HFFc6 (cell line): ENCODE measurements at places on chromosomes 2 and 18. TPM values are rescaled to one million over a fixed set of nuclear protein-coding genes. Genes with fewer than 3 reads are reported as not detected.
A peak's percentile ranks its signal among the peaks of the same experiment; 100 is the strongest.

The NLRC4 gene
- not detected in 3 replicates for total RNA-seq

The PLGLB1 gene
- total RNA-seq = not detected in 2 replicates

The RAB17 gene
- total RNA-seq = 0.16 to 0.56 TPM (median 0.18 TPM) in 3 replicates

The MC4R gene
- not detected in 3 replicates for total RNA-seq

The HOXD12 gene
- total RNA-seq = 0.19 TPM in 1 of 3 replicates, not detected in the others

The GALNT14 gene
- total RNA-seq = 0.57 to 1.0 TPM in 2 of 3 replicates, not detected in the other

The VIT gene
- total RNA-seq = 3.7 to 11.1 TPM (median 7.5 TPM) in 3 replicates

The RIT2 gene
- total RNA-seq = not detected in 3 replicates

The OSR1 gene
- total RNA-seq = 4.6 to 10.4 TPM (median 5.5 TPM) in 3 replicates

The CXCR4 gene
- total RNA-seq = not detected in 2 replicates

The LBH gene
- 23.2 to 94.5 TPM (median 28.9 TPM) in 3 replicates for total RNA-seq

- no peak for DNase-seq
These were observed 234.3 kb upstream of the LYPD1 start for GRCh38 chr2:132904142-132904842.

- DNase-seq = no peak
These were observed 72.7 kb downstream of the PLB1 start for GRCh38 chr2:28568533-28568932.

GRCh38 chr18:35267161-35267651, 22.8 kb downstream of the ZSCAN30 start:
- DNase-seq = no peak

DNA sequence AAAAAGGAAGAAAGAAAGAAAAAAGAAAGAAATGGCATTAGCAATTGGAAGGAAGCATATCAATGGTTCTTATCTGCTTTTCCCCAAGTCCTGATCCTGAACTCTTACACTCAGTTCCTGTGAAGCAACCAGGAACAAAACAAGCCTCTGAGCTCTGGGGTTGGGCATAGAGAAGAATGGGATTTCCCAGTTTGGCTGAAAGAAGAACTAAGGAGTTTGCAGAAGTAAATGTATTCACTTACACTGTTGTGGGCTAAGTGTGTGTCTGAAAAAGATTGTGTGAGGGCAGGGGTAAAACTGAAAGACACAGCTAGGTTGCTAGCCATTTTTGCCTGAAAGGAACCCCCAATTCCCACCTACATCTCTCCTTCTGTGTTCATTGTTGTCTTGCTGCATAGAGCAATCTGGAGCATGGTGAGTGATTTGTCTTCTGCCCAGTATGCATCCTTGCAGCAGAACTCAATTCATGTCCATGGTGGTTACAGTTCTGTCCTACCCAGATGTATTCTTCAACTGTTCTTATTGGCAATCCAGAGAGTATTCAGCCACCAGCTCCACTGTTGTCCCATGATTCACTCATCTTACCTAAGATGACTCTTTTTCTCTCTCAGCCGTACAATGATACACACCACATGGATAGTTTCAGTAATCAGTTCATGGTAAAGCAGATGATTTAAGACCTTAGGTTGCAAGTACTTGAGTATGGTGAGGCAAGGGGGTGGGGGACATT, 348.7 kb downstream of the ARHGAP15 start:
- no peak for DNase-seq

DNA sequence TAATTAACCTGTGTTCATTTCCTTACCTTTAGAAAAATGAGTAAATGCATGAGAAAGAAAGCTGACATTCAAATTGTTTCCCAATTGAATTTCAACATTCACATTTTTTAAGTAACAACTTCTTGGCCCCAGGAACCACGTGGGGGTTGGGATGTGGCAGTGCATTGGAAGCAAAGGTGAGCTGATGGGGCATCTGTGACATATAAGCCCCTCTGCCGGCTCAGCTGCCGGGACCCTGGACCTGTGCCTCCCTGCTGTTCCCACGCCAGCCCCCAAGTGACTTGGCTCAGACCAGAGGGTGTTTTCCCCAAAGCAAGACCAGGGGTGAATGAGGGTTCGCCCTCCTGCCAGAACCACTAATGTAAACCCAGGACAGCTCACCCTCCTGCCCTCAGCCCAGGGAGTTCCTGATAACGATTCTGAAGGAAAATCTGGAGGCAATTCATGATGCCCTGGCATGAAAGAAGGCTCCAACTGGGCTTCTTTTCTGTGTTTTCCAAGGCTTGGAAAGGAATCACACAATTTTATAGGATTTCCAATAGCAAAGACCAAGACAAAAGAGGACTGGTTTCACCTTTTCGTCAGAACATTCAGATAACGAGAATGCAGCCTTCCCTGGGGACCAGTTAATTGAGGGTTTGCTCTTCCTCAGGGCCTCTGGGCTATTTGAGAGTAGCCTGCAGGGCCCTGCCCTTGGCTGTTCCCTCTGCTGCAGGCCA, 193.2 kb upstream of the TWIST2 start:
- no peak for DNase-seq

GRCh38 chr2:238897911-238898311, 50.0 kb downstream of the TWIST2 start:
- DNase-seq = no peak

DNA sequence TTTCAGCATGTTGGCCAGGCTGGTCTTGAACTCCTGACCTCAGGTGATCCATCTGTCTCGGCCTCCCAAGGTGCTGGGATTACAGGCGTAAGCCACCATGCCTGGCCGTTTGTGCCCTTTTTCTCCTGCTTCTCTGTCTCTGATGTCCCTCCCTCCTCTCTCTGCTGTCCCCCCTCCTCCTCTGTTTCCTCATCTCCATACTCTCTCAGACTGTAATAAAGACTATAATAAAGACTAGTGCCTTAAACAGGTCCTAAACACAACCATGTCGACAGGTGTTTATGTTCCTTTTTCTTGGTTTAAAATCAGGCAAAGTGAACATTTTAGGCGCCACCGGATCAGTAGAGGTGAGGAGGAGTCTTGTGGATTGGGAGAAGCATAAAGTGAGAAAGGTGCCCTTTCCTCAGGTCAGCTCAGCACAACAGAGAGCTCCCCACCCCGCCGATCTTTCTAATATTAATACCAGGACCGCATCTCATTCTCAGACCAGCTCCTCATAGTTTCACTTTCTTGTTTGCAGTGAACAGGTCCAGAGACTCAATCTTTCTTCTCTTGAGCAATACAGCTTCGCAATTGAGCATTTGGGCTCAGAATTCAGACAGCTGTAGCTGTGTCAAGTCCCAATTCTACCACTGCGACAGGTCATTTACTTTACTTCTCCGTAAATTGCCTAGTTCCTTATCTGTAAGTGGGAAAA, 23.7 kb downstream of the TIMM21 start:
- DNase-seq = no peak

DNA sequence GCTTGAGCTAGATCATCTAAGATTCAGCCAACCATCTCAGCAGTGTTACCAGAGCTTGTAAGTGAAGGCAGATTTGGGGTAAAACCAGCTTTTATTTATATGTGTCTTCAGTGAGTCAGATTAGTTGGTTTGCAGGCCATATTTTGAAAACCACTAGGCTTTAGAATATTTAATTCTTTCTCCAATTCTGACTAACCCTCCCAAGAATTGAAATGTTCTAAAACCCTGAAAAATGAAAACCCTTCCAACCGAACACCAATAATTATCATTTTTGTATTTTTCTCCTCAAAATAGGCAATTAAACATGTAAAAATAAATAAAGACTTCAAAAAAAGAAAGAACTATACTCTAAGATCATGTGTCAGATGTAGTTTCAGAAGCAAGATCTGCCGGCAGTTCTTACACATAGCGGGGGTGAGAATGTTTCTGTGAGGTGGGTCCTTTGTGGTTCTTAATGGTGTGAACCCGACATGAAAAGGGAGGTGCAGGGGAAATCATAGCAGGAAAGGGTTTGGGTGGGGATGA, 14.2 kb downstream of the PLEK start:
- no peak for DNase-seq

DNA sequence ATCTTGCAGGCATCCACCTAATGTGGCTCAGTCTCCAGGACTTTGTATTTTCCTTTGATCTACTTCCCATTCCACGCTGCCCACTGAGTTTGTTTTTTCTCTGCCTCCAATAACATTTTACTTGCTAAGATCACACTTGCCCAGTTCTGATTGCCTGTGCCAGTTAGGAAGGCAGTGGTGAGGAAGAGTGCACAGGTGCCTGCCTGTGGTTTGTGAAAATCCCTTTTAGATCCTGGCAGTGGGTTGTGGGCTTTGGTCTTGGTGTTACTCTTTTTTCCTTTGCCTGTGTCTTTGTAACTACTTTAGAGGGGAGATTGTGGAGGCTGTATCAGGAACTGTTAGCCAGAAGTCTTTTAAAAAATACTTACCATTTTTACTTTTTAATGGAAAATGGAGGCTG, 36.9 kb upstream of the KCNG2 start:
- DNase-seq = no peak

DNA sequence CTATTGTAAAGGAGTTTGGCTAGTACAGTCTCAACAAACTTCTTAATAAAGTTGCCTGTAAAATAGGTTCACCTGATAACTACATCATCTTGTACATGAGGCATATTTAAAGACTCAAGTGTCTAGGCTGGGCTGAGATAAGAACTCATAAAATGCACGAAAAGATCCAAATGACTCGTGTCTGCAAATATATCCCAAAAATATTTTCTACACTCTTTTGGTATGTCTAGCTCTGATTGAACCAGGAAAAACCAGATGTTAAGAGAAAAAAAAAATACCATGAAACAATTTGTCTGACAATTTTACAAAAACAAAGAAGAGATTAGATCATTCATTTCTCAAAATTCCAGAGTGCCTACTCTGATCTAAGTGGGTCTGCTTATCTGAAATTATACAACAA, 166.9 kb upstream of the OSR1 start:
- DNase-seq = no peak

DNA sequence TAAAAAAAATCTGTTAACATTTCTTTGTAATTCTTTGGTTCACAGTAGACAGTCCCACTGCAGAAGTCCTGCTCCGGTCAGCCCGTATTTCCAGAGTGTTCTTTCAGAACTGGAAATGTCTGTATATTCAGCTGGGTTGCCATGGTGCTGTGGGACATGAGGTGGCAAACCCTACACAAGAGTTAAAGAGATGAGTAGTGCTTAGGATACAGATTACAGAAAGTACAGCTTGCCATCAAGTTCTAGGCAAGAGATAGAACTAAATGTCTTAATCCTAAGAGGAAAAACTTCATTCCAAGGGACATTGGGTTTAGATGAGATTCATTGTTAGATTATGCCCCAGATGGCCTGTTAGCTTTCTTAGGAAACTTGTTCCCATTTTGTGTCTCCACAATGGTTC, 60.1 kb downstream of the FMNL2 start:
- peak; percentile 33 for DNase-seq

- no peak for DNase-seq
These were observed 96.1 kb upstream of the PIK3C3 start for GRCh38 chr18:41858761-41859555.

- DNase-seq = peak; percentile 40
These were observed 12.0 kb upstream of the ZNF396 start for GRCh38 chr18:35389095-35389618.

DNA sequence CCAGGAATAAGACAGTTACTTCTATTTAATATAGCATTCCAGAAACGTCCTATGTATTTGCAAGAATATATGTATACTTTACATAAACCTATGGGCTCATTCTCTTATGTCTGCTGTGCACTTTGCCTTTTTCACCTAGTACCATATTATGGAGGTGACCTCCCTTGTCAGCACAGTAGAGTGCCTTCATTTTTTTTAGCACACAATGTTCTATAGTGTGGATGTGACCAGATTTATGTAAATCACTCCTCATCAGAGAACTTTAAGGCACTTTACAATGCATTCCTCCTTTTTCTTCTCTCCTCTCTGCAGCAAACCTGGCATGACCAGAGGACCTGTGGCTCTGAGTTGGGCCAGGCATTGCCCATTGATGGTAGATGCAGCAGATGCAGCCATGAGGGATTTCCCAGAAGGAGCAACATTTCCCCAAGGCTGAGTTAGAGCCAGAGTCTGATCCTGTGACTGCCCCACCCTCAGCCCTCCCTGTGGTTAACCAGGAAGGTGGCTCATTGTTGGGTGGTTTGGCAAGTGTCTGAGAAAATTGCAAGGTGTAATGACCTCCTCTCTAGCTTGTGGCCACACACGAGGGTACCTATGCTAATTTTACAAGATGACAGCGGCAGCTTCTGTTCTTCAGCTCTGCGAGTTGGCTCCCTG, 76.5 kb upstream of the DLX2 start:
- DNase-seq = peak; percentile 24

DNA sequence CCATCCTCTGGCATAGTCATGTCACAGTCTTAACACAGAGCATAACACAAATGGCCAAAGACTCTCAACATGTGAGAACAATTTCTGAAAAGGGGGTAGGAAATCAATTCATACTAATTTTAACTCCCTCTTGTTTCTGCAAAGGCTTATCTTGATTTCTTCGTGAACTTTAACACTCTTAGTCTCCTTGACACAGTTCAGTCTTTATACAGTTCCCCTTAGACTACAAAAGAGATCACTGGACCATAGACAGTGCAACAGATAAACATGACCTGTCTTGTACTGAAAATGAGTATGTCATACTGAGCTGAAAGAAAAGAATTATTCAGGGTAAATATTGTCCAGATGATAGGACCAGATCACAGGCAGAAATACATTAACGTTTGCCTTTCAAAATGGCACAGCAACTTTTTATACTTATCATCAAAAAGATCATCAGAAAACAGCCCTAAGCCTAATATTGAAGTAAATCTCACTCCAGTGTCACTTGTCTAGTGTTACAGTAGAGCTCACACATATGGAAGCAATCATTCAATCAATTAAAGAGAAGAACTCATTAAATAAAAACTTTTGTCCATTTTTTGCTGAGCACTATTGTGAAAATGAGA, 56.4 kb upstream of the VRK2 start:
- no peak for DNase-seq

- no peak for DNase-seq
These were observed 36.3 kb downstream of the NRXN1 start for GRCh38 chr2:50995610-50996009.

- no peak for DNase-seq
These were observed 69.7 kb upstream of the PXDN start for GRCh38 chr2:1814061-1814460.

DNA sequence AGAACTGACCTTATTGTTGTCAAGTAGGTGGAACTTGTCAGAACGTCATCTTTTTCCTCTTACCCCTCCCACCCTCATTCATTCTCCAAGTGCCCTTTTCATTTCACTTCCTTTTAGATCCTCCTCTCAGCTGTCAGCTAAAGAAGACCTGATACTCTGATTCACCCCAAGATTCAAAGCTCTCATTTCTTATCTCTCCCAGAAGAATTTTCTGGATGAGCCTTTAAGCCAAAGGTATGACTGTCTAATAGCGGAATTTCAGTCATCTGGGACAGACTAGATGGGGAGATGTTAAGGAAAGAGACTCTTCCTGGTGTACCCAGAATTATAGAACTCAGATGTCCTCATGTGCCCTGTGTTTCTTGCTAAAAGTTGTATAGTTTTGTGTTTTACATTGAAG, 53.9 kb downstream of the TCF7L1 start:
- DNase-seq = no peak

- DNase-seq = no peak
These were observed 37.5 kb upstream of the HAAO start for GRCh38 chr2:42829671-42830440.
